ENCODE measurements at places on chromosomes 11 and 22. TPM values are rescaled to one million over a fixed set of nuclear protein-coding genes. Genes with fewer than 3 reads are reported as not detected.

DNA sequence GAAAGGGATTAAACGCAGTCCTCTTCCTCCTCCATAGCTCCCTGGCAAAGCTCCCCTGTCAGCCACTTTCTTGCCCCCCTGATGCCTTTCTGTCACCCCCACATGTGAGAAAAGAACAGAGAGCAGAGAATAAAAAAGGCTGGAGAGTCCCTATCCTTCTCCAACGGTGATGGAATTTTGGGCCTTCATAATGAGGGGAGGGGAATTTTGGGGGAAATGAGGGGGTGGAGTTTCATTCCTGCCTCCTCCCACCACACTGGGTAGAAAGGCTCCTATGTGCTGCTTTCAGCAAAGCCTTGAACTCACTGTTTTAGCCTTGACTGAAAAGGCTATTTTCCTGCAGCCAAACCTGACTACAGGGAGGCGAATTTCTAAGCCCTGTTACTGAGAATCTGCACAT lies 59.3 kb downstream of the C11orf58 start:
- no peaks in the 10 kb centered on the region for H3K4me1 ChIP-seq
- peaks cover 61% of the 10 kb centered on the region for H3K36me3 ChIP-seq
- no peak overlapping the region for H3K4me3 ChIP-seq

PNPLA5 gene
- not detected for total RNA-seq

- H3K36me3 ChIP-seq: no peaks in the 10 kb centered on the region
- no peaks in the 10 kb centered on the region for H3K27me3 ChIP-seq
- no peaks in the 10 kb centered on the region for H3K4me1 ChIP-seq
- no peak overlapping the region for H3K27ac ChIP-seq
- no peak overlapping the region for H3K4me3 ChIP-seq
- DNase-seq: no peak
Observed at GRCh38 chr11:89205378-89205777, 27.7 kb downstream of the TYR start.

NELL1 gene
- total RNA-seq: not detected

DNA sequence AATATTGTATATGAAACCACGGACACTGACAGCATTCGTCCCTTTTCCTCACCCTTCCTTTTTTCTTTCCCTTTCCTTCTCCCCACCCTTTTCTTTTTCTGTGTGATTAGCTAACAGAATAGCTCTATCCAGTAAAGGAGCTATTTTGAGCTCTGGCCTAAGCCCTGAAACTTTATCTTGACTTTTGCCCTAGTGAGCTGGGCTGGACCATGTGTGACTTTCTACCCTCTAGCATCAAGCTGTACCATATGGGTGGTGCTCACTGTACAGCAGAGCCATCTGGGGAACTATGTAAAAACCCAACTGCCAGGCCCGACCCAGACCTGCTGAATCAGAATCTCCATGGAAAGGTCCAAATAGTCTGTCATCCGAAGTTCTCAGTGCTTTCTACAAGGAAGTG lies 21.9 kb upstream of the PANX1 start:
- no peak overlapping the region for H3K27ac ChIP-seq
- no peak for DNase-seq
- H3K36me3 ChIP-seq: no peaks in the 10 kb centered on the region
- H3K4me1 ChIP-seq: no peaks in the 10 kb centered on the region
- no peaks in the 10 kb centered on the region for H3K27me3 ChIP-seq

DNA sequence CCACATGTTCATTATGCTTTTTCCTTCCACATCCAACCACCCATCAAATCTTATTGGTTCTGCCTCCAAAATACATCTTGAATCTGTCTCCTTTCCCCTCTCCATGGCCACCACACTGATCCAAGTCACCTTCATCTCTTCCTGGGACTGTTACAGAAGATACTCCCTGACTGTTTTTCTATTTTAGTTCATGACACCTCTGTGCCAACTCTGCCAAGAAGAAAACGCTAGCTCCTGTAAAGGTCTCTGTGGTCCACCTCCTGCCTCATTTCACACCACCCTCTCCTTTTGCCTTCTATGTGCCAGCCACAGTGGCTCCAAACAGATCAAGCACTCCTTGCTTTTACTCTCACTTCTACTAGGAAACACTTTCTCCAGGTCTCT lies 58.9 kb upstream of the CLTCL1 start:
- peaks cover 30% of the 10 kb centered on the region for H3K36me3 ChIP-seq
- no peak overlapping the region for H3K27ac ChIP-seq
- H3K27me3 ChIP-seq: no peaks in the 10 kb centered on the region
- H3K4me1 ChIP-seq: no peaks in the 10 kb centered on the region
- H3K4me3 ChIP-seq: no peak overlapping the region

LBHD1 gene
- 16.4 TPM for total RNA-seq

- peaks cover 15% of the 10 kb centered on the region for H3K4me1 ChIP-seq
- no peak overlapping the region for H3K27ac ChIP-seq
- DNase-seq: no peak
- H3K4me3 ChIP-seq: no peak overlapping the region
- peaks cover 9% of the 10 kb centered on the region for H3K36me3 ChIP-seq
Observed at GRCh38 chr22:24436553-24436952, 9.2 kb downstream of the ADORA2A start.

DNA sequence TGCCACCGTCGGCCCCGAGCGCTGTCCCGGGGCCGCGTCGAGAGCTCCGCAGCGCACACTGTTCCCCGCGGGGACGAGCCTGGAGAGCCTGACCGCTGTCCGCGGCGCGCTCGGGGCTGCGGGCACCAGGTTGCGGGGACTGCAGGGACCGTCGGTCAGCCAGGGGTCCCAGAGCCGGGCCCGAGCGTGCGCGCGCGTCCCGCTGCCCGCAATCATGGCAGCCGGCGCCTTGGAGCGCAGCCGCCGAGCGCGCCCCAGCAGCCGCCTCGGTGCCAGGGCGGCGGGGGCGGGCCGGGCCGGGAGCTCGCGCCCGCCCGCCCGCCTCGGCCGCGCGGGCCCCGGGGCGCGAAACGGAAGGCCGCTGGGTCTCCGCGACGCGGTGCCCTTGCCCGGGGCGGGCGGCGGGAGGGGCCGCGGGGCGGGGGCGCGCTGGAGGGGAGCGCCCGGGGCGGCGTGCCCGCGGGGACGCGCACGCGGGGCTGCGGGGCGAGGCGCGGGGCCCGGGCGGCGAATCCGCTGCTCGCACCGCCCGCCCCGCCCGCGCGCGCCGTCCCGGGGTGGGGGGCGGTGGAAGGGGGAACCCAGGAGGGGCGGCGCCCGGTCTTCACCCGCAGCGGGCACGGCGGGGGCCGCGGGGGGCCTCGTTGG lies 79.4 kb upstream of the PPARA start:
- H3K4me1 ChIP-seq: peaks cover 15% of the 10 kb centered on the region
- peak; percentile 85 for DNase-seq
- no peaks in the 10 kb centered on the region for H3K27me3 ChIP-seq
- peak overlapping the region; percentile 83 for H3K4me3 ChIP-seq
- H3K36me3 ChIP-seq: peaks cover 91% of the 10 kb centered on the region

SNX32 gene
- total RNA-seq: not detected

Data from Calu3 (cell line).